Neural crest cell (in vitro differentiated cells): ENCODE measurements at places on chromosomes 4 and X. TPM values are rescaled to one million over a fixed set of nuclear protein-coding genes. Genes with fewer than 3 reads are reported as not detected.

NEUROG2 gene
- total RNA-seq: 4.1 and 4.2 TPM in 2 replicates

FMR1 gene
- 52.2 and 52.5 TPM in 2 replicates for total RNA-seq

ASB5 gene
- not detected in 2 replicates for total RNA-seq

NLGN4X gene
- total RNA-seq: 57.4 and 57.8 TPM in 2 replicates

SSX5 gene
- total RNA-seq: not detected in 2 replicates

SH2D1A gene
- total RNA-seq: 1.5 and 1.9 TPM in 2 replicates

COL4A5 gene
- total RNA-seq: 96.9 and 111 TPM in 2 replicates

POLN gene
- total RNA-seq: 4.0 and 5.6 TPM in 2 replicates

MAP7D2 gene
- total RNA-seq: 6.5 TPM in 2 replicates

CDKL2 gene
- 1.1 and 1.8 TPM in 2 replicates for total RNA-seq

SYTL4 gene
- 3.8 and 4.5 TPM in 2 replicates for total RNA-seq

INPP4B gene
- total RNA-seq: 7.0 and 7.3 TPM in 2 replicates

BEX4 gene
- total RNA-seq: 52.3 and 63.0 TPM in 2 replicates

PNMA6A gene
- 9.7 and 10.4 TPM in 2 replicates for total RNA-seq

ADGRL3 gene
- 32.9 and 34.5 TPM in 2 replicates for total RNA-seq

OCRL gene
- 41.6 and 43.1 TPM in 2 replicates for total RNA-seq

FGFBP1 gene
- total RNA-seq: not detected in 2 replicates

CTSO gene
- total RNA-seq: 1.3 and 1.7 TPM in 2 replicates

CLNK gene
- not detected in 2 replicates for total RNA-seq

ENPP6 gene
- not detected in 2 replicates for total RNA-seq

TMEM31 gene
- 2.0 TPM in 1 of 2 replicates, not detected in the other for total RNA-seq

CLDN34 gene
- 0.30 and 0.33 TPM in 2 replicates for total RNA-seq

CBLL2 gene
- total RNA-seq: not detected in 2 replicates

AIFM1 gene
- 53.9 and 57.0 TPM in 2 replicates for total RNA-seq

ZNF711 gene
- 23.1 and 24.0 TPM in 2 replicates for total RNA-seq

SSX2B gene
- total RNA-seq: not detected in 2 replicates

PRSS12 gene
- total RNA-seq: 1.1 and 1.7 TPM in 2 replicates

BRS3 gene
- total RNA-seq: not detected in 2 replicates

TMEM185A gene
- 28.5 and 29.0 TPM in 2 replicates for total RNA-seq

SPANXN5 gene
- not detected in 2 replicates for total RNA-seq

MORC4 gene
- 10.1 and 10.6 TPM in 2 replicates for total RNA-seq

STS gene
- 6.3 and 6.9 TPM in 2 replicates for total RNA-seq

OTC gene
- total RNA-seq: 0.14 TPM in 1 of 2 replicates, not detected in the other

BMX gene
- not detected in 2 replicates for total RNA-seq

PCSK1N gene
- total RNA-seq: 9.3 and 12.7 TPM in 2 replicates

CCNA2 gene
- total RNA-seq: 85.2 and 85.3 TPM in 2 replicates

DKK2 gene
- not detected in 2 replicates for total RNA-seq

TBX22 gene
- total RNA-seq: 0.26 TPM in 1 of 2 replicates, not detected in the other

MAPK10 gene
- 56.9 and 62.2 TPM in 2 replicates for total RNA-seq

PRR32 gene
- not detected in 2 replicates for total RNA-seq

GLOD5 gene
- not detected in 2 replicates for total RNA-seq

ABLIM2 gene
- total RNA-seq: 3.8 and 6.8 TPM in 2 replicates

SH3TC1 gene
- 2.5 and 2.7 TPM in 2 replicates for total RNA-seq

PPEF2 gene
- 0.09 TPM in 1 of 2 replicates, not detected in the other for total RNA-seq

CDS1 gene
- total RNA-seq: 1.1 and 1.3 TPM in 2 replicates

ENAM gene
- total RNA-seq: not detected in 2 replicates

PNPLA4 gene
- total RNA-seq: 13.0 and 13.6 TPM in 2 replicates

TLR8 gene
- not detected in 2 replicates for total RNA-seq

SLC16A2 gene
- total RNA-seq: 17.8 and 19.8 TPM in 2 replicates

USP26 gene
- total RNA-seq: not detected in 2 replicates

GPR34 gene
- not detected in 2 replicates for total RNA-seq

ARHGEF9 gene
- 40.9 and 43.6 TPM in 2 replicates for total RNA-seq

ADH1B gene
- not detected in 2 replicates for total RNA-seq

TBC1D8B gene
- 1.1 and 1.5 TPM in 2 replicates for total RNA-seq

CYBB gene
- total RNA-seq: not detected in 2 replicates

UNC5C gene
- total RNA-seq: 6.5 and 7.8 TPM in 2 replicates

RAP1GDS1 gene
- 46.0 and 46.3 TPM in 2 replicates for total RNA-seq

REST gene
- 51.2 and 55.1 TPM in 2 replicates for total RNA-seq

GABRB1 gene
- total RNA-seq: not detected in 2 replicates
